ENCODE measurements at places on chromosomes 7 and 10. TPM values are rescaled to one million over a fixed set of nuclear protein-coding genes. Genes with fewer than 3 reads are reported as not detected.

DNA sequence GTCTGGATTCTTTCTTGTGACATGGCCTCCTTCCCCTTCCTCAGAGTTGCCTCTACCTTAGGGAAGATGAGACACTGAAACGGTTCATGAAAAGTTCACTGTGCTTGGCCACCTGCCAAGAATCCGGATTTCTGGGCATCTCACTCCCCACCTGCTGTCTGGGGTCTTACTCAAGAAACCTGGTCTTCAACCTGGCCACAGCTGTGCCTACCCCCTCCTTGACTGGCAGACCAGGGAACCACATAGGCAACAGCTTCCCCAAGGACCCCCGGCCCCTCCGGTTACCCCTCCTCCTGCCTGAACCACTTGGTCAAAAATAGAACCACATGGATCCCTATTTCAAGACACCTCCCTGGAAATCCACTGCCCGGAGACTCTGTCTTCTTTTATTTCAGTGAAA, 58.7 kb upstream of the NANOS1 start:
- no peak for DNase-seq

- DNase-seq = no peak
Observed at GRCh38 chr10:118342638-118343020, 505 bp upstream of the FAM204A start.

DNA sequence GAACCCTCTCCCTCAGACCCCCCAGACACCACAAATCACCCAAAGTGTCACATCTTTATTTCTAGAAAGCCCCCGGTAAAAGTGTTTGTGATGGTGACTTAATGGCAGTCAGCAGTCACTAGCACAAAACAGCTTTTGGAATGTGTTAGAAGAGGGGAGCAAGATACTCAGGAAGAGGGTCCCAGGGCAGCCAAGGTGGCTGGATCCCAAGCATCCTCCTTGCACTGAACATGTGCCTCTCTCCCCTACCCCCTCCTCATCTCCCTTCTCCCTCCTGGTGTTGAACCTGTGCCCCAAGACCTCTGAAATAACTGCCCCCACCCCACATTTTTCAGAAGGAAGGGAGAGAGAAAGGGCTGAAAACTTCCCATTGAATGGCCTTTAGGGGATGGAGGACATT, 37.8 kb upstream of the MXI1 start:
- no peak for DNase-seq

DNA sequence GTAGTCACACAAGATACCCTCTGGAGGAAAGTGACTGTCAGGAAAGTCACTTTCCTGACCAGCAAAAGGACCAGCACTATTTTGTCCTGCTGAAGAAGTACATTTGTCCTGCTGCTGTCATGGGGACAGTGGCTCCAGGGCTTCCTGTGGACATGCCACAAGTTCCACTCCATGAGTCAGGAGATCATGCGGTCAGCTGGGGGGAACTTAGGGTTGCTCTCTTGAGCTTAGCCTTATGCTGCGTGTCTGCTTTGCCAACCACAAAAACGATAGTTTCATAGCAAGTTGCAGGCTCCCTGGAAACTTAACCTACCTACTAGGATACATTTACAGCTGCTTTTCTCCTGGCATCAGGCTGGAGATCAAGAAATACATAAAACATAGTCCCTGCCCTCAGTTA, 19.8 kb upstream of the ALOX5 start:
- DNase-seq = no peak

GRCh38 chr7:33636359-33636758, 269.0 kb upstream of the BMPER start:
- DNase-seq = no peak

OIT3 gene
- not detected for polyA plus RNA-seq

CRYGN gene
- polyA plus RNA-seq = not detected

LEP gene
- not detected for polyA plus RNA-seq

Measured in IMR-90 (cell line).